ENCODE measurements at places on chromosomes 5 and 9.
A peak's percentile ranks its signal among the peaks of the same experiment; 100 is the strongest.

- DNase-seq, result peak; percentile 74
These were observed 113.4 kb downstream of the SYK start for GRCh38 chr9:90914868-90915483.

GRCh38 chr9:129702589-129703520, 37.4 kb downstream of the PRRX2 start:
- DNase-seq, result no peak

- no peak for DNase-seq
These were observed 110.0 kb upstream of the DMRT1 start for GRCh38 chr9:731474-731873.

DNA sequence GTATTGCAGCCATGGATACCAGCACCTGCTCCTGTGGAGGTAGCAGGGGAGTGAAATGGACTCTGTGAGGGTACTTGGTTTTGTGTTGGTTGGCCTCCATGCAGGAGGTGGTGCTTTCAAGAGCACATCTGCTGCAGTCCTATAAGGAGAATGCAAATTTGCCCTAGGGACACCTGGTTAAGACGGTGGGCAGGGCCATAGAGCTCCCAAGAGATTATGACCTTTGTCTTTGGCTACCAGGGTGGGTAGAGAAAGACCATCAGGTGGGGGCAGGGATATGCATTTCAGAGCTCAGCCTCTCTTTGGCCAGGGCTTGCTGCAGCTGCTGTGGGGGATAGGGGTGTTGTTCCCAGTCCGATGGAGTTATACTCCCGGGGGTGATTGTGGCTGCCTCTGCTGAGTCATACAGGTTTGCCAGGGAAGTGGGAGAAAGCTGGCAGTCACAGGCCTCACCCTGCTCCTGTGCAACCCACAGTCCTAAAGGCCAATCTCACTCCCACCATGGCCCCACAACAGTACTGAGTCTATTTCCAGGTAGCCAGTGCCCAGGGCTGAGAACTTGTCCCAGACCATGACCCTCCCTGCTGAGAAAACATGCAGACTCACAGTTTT, 14.0 kb upstream of the PDLIM4 start:
- peak; percentile 3 for DNase-seq

DNA sequence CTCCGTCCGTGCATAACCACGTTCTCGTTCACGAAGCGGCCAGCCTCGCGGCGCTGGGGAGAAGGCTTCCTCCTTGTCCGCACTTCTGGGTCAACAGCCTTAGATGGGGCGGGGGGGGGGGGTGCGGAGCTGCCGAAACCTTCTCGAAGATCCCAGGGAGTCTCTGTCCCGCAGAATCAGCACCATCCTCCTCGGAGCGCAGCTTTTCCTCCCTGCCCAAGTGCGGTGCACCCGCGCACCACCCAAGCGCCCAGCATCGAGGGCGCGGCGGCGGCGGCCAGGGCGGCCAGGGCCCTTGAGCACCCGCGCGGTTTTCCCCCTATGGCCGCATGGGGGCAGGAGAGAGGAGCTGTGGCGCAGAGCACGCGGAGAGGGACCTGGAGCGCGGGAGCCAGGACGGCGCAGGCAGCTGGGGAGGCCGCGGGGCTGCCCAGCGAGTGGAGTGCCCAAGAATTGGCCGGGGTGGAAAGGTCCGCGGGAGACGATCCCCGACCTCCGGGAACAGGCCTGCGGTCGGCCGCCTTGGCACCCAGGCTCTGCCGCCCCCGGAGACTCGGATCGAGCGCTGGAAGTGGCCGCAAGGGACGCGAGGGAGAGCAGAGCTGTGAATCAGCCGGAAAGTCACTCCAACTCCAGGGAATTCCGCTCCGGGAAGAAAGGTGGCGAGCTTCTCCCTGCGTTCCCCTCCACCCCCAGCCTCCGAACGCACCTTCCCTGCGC, 43.1 kb downstream of the TMEM174 start:
- DNase-seq, result peak; percentile 65

DNA sequence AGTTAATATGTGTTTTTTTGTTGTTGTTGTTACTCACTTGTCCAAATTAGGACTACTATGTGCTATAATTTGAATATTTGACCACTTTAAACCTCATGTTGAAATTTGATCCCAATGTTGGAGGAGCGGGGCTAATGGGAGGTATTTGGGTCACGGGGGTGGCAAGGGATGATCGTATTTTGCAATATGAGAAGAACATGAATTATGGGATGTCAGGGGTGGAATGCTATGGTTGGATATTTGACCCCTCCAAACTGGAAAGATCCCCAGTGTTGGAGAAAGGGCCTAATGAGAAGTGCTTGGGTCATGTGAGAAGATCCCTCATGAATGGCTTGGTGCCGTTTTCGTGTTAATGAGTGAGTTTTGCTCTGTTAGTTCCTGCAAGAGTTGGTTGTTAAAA, 119.8 kb downstream of the NUDT12 start:
- no peak for DNase-seq

GRCh38 chr9:33124751-33125381, 42.3 kb downstream of the B4GALT1 start:
- no peak for DNase-seq

- no peak for DNase-seq
These were observed 535.3 kb downstream of the EFNA5 start for GRCh38 chr5:107135391-107135790.

DNA sequence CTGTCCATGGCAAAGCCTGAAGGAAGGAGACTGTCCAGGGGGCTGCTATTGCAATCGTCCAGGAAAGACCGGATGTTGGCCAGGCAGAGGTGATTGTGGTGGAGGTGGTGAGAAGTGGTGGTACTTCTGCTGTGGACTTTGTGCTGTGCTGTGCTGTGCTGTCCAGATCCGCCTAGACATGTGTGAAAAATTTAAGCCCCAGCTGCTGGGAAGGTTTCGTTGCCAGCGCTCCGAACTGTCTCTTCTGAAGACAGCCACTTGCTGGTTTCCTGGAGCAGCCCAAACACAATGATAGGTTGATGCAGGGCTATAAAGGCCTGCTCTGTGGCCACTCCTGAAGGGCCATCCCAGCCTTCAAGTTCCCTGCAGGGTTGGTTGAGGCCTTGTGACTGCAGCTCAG, 223.0 kb upstream of the MPDZ start:
- DNase-seq, result no peak

DNA sequence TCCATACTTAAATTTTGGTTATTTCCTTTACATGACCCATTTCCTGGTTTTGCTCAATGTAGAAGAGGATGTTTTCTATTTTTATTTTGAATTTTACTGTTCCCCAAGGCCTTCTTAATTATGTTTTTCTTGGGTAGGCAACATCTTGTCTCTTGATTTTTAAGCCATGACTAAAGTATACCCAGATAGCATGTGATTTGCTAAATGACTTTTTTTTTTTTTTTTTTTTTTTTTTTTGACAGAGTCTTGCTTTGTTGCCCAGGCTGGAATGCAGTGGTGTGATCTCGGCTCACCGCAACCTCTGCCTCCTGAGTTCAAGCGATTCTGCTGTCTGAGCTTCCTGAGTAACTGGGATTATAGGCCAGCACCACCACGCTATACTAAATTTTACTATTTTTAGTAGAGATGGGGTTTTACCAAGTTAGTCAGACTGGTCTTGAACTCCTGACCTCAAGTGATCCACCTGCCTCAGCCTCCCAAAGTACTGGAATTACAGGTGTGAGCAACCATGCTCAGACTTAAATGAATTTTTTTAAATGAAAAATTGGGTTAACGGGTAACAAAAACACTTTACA, 198.6 kb upstream of the DAB2 start:
- DNase-seq, result no peak
